ENCODE measurements at places on chromosomes 5 and 9. TPM values are rescaled to one million over a fixed set of nuclear protein-coding genes. Genes with fewer than 3 reads are reported as not detected.
A peak's percentile ranks its signal among the peaks of the same experiment; 100 is the strongest.

GRCh38 chr9:78821126-78821822 is 524.3 kb downstream of the PSAT1 start:
- H3K27ac ChIP-seq, result no peak overlapping the region
- H3K27me3 ChIP-seq, result no peaks in the 10 kb centered on the region
- peak overlapping the region; percentile 28 for H3K4me3 ChIP-seq
- H3K4me1 ChIP-seq, result no peaks in the 10 kb centered on the region

DNA sequence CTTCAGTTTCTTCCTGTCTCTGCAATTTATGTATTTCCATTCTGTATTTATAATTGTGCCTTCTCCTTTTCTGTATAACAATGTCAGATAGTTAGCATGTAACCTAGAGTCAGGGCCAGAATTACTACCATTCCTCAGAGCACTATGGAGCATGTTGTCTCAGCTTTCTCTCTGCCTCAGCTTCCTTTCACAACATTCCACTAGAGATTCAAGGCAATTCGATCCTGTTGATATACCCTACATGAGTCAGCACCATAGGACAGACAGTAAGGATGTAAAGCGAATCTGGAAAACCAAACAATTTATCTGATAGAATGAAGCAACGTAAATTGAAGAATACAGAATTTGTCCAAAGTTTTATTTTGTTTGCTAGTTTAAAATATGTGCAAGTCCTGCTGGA is 728.3 kb upstream of the SEMA6A start:
- no peak overlapping the region for H3K27ac ChIP-seq
- no peaks in the 10 kb centered on the region for H3K27me3 ChIP-seq
- no peaks in the 10 kb centered on the region for H3K4me1 ChIP-seq
- H3K36me3 ChIP-seq, result no peaks in the 10 kb centered on the region

- H3K27me3 ChIP-seq, result no peaks in the 10 kb centered on the region
- H3K27ac ChIP-seq, result peak overlapping the region; percentile 61
- H3K4me1 ChIP-seq, result peaks cover 60% of the 10 kb centered on the region
- H3K36me3 ChIP-seq, result no peaks in the 10 kb centered on the region
- no peak overlapping the region for H3K4me3 ChIP-seq
Measured at GRCh38 chr9:120730654-120731514, 16.6 kb upstream of the MEGF9 start.

Gene PAEP
- total RNA-seq, result not detected

Measured in lower lobe of right lung (tissue), 2 donors.